Activated CD4-positive, alpha-beta T cell treated with anti-CD3 and anti-CD28 coated beads for 48 hours (primary cell): ENCODE measurements at places on chromosomes 7 and 10.
A peak's percentile ranks its signal among the peaks of the same experiment; 100 is the strongest.

GRCh38 chr7:158804335-158804734 lies 25.0 kb downstream of the ESYT2 start:
- DNase-seq: no peak

- DNase-seq: peak; percentile 17
Measured at GRCh38 chr10:93746844-93747284, 10.9 kb upstream of the LGI1 start.

DNA sequence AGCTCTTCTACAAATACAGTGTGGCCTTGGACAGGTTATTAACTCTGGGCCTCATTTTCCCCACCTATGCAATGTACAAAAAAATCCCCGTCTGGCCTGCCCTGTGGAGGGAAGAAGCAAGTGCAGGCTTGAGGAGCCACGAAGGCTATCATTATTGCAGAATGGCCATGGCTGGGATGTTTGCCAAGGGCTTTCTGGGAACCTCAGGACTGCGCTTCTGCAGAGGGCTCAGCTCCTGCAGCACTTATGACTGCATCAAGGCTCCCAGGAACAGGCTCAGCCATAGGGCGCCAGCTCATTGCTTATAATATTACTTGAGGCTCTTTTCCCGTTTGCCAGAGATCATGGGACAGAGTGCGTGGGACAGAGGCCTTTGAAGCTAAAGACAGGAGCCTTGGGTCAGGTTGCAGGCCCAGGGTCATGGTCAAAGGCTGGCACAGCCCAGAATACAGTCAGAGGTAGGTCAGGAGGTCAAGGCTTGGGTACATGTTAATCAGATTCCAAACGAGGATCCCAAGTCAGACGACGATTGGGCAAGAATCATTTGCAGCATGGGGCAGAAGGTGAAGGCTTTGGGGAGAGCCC lies 20.6 kb upstream of the C10orf105 start:
- DNase-seq: no peak

DNA sequence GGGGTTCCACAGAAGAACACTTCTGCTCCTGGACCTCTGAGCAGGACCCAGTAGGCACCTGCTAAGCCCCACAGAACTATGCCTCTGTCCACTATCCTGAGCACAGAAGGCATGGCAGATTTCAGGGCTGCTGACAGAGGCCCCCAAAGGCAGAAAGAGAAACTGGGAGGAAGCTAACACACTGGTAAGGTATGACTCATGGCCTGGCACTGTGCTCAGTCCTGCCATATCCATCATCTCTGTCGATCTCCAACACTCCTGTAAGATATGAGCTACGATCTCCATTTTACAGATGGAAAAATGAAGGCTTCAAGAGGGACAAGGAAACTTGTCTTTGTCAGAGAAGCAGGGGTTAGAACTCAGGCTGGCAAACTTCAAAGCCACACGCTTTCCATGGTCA lies 62.2 kb downstream of the GRID1 start:
- DNase-seq: no peak

DNA sequence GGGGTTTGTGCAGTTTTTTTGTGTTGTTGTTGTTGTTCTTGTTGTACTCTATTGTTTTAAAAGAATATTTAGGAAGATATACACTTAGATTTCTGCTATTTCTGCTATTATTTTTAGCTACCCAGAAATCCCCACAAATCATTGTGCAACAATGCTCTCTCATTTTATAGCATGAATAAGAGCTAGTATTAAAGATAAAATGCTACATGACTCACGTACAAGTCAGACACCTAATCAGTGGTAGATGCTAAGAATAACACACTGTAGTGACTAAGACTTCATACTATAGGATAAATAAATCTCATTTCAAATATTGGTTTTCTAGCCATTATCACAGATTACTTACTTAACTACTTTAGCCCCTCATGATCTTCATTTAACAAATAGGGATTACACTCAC lies 920.5 kb downstream of the KCNMA1 start:
- no peak for DNase-seq

DNA sequence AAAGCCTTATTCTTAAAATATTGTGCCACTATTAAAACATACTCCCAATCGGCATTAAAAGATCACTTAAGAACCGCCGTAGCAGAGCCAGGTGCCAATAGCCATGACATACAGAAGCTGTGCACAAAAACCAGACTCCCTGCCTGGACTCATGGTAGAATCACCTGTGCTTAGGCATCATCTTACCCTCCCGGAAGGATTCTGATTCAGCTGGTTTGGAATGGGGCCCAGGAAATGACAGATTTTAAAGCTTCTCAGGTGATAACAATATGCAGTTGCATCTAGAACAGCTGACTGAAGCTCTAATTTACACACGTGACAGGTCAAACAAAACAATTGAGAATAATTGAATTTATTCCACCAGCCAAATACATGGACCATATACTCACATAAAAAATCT lies 10.7 kb downstream of the A1CF start:
- DNase-seq: no peak

DNA sequence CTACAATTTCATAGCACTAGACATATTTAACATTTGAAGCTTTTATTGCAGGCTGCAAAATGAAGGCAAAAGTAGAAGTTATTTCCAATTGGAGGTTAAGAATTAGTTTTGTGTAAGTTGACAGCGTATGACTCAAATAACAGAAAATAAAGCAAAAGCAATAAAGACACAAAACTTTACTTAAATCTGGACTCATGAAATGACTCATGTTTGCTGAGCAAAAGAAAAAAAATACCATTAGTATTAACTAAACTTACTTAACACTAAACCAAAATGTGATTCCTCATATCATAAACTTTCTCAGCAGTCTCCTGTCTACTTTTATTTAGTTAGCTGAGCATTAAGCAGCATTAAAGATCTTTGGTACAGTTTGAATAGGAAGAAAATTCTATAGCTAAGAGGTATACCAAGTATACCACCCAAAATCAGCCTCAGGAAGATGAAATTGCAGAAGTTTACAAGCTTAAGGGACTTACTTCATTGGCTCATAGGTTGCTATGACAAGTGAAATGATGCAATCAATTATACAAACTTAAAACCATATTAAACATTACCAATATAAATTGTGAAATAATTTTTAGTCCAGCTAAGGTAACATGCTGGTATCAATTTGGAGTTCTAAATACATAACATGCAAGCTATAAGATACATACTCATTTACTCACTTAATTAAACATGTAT lies 1131.4 kb downstream of the XPNPEP1 start:
- DNase-seq: no peak

DNA sequence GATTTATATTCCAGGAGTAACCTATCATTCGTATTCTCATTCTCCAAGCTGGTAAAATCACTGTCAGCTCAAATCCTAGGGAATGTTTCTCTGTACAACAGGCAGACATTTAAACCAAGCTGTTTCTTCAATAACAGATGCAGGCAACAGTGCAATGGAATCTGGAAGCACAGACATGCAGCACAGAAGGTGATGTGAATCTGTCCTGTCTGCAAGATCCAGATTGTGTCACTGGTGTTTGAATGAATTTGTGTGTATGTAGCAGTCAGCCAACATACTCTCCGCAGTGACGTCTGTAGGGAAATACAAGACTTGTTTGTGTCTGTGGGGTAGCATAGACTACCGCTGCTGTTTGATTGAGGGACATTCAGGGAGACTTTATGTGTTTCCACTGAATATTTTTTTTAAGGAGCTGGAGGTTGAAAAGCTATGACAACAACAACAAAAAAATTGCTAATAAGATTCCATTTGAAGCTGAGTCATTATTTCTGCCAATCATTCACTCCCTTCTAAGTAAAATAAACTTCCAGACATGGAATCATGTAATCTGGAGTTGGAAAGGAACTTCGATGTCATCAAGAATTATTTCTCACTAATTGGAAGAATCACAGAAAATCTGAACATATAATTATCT lies 122.9 kb upstream of the MYO3A start:
- no peak for DNase-seq
